ENCODE measurements at places on chromosomes 2 and 18. TPM values are rescaled to one million over a fixed set of nuclear protein-coding genes. Genes with fewer than 3 reads are reported as not detected.

- peak; percentile 9 for DNase-seq
These were observed 348.0 kb downstream of the GPD2 start for GRCh38 chr2:156784020-156784701.

DNA sequence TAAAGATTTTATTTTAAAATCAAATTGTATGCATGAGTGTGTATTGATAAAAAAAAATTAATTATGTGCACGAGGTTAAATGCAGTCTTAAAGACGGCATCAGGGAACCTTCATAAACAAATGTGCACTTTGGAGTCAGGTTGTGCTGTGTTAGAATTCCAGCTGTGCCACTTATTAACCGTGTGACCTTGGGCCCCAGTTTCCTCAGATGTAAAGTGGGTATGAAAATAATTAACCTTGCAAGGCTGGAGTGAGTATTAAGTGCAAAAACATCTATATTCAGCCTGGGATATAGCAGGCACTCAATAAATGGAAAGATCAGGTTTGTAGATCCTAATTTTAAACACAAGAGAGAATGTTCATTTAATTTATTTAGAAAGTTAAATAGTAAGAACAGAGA is 14.5 kb upstream of the MYCN start:
- no peak for DNase-seq

- DNase-seq = no peak
These were observed 22.0 kb downstream of the FAM98A start for GRCh38 chr2:33577084-33577483.

- no peak for DNase-seq
These were observed 251.0 kb upstream of the CWC22 start for GRCh38 chr2:180258041-180258537.

DNA sequence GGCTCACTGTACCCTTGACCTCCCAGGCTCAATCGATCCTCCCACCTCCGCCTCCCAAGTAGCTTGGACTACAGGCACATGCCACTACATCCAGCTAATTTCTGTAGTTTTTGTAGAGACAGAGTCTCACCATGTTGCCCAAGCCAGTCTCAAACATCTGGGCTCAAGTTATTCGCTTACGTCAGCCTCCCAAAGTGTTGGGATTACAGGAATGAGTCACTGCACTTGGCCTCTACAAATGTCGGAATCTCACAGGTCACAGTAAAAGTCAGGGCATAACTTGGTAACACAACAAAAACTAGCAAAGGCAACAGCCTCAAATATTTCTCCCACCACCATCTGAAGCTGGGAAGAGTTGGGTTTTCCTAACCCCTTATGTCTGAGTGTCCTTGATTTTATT is 25.3 kb downstream of the SCG2 start:
- peak; percentile 94 for DNase-seq

GRCh38 chr2:112884869-112885505 is 26.0 kb upstream of the IL37 start:
- peak; percentile 21 for DNase-seq

DNA sequence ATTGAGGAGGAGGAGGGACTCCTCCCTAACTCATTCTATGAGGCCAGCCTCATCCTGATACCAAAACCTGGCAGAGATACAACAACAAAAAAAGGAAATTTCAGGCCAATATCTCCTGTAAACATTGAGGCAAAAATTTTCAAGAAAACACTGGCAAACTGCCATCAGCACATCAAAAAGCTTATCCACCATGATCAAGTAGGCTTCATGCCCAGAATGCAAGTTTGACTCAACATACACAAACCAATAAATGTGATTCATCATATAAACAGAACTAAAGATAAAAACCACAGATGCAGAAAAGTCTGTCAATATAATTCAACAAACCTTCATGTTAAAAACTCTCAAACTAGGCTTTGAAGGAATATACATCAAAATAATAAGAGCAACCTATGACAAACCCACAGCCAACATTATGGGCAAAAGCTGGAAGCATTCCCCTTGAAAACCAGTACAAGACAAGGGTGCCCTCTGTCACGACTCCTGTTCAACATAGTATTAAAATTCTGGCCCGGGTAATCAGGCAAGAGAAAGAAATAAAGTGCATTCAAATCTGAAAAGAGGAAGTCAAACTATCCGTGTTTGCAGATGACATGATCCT is 1014.3 kb downstream of the CBLN2 start:
- DNase-seq = no peak

DNA sequence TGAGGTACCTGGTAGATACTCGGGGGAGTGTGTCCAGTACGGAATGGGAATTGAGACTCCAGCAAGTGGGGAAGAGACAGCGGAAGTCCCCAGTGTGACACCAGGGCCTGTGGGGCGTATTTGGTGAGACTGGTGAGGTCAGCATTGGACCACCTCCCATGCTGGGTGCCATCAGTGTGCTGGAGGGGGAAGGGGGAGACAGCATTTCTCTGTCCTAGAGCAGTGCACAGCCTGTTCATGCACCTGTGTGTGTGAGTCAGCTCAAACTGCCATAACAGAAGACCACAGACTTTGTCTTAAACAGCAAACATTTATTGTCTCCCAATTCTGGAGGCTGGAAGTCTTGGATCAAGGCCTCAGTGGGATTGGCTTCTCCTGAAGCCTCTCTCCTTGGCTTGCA is 301.8 kb downstream of the GBX2 start:
- peak; percentile 32 for DNase-seq

Gene EFEMP1
- total RNA-seq = 52.5 TPM

Gene ERBB4
- not detected for total RNA-seq

Gene PIAS2
- total RNA-seq = 27.1 TPM
